Chondrocyte (in vitro differentiated cells): ENCODE measurements at places on chromosomes 6 and 20.

GRCh38 chr6:146544616-146545182, 1.1 kb downstream of the RAB32 start:
- H3K4me1 ChIP-seq: peaks cover 47% of the 10 kb centered on the region
- DNase-seq: no peak
- H3K36me3 ChIP-seq: peaks cover 4% of the 10 kb centered on the region
- peak overlapping the region; percentile 98 for H3K4me3 ChIP-seq
- peak overlapping the region; percentile 97 for H3K27ac ChIP-seq

DNA sequence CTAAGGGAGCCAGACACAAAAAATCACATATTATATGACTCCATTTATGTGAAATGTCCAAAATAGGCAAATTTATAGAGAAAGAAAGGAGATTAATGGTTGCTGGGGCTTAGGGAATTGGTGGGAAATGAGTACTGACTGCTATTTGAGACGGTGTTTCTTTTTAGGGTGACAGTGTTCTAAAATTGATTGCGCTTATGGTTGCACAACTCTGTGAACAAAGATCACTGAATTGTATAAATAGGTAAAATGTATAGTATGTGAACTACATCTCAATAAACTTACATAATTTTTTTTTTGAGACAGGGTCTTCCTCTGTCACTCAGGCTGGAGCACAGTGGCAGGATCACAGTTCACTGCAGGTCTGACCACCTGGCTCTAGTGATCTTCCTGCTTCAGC, 45.4 kb downstream of the REV3L start:
- H3K4me3 ChIP-seq: no peak overlapping the region
- H3K4me1 ChIP-seq: peaks cover 21% of the 10 kb centered on the region
- H3K27ac ChIP-seq: no peak overlapping the region
- peaks cover 7% of the 10 kb centered on the region for H3K36me3 ChIP-seq
- H3K27me3 ChIP-seq: no peaks in the 10 kb centered on the region

GRCh38 chr20:32333988-32334885, 23.9 kb upstream of the ASXL1 start:
- no peak overlapping the region for H3K4me3 ChIP-seq
- H3K4me1 ChIP-seq: peaks cover 32% of the 10 kb centered on the region
- H3K27ac ChIP-seq: peak overlapping the region; percentile 33
- H3K36me3 ChIP-seq: peaks cover 17% of the 10 kb centered on the region

DNA sequence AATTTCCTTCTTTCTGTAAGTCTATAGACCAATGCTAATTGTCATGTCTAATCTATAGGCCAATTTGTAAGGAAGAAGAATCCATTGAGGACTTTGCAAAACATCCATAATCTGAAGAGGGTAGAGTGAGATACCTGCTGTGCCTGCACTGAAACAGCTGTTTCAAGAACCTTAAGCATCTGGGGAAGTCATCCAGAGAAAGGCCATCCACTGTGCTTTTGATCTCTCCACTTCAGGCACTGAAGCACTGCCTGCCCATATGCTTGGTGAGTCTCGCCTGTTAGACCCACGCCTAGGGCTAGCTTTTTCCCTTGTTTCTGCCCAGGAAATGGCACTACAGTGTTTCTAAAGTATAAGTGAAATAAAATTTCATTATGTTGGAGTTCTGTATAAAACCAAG, 921.8 kb upstream of the EPHA7 start:
- H3K36me3 ChIP-seq: no peaks in the 10 kb centered on the region
- no peaks in the 10 kb centered on the region for H3K27me3 ChIP-seq

DNA sequence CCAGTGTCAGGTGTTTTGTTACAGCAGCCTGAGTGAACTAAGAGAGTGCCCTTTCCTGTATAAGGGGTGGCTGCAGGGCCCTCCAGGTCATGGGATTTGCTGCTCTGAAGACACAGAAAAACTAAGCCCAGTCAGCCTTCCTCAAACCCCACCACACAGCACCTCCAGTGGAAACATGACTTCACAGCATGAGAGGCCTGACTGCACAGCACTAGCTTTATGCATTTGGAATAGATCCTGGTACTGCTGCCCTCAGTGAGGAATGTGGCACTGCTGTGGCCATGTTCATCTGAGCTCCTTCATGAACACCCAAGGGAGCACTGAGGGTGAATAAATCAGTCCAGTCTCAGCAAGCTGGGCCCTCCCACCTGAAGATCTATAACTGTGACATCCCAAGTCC, 296.1 kb upstream of the FOXQ1 start:
- no peak overlapping the region for H3K4me3 ChIP-seq
- H3K36me3 ChIP-seq: peaks cover 3% of the 10 kb centered on the region
- DNase-seq: no peak
- H3K27ac ChIP-seq: no peak overlapping the region
- H3K4me1 ChIP-seq: no peaks in the 10 kb centered on the region
- peaks cover 29% of the 10 kb centered on the region for H3K27me3 ChIP-seq

GRCh38 chr6:91173186-91173585, 586.3 kb upstream of the MAP3K7 start:
- H3K4me3 ChIP-seq: no peak overlapping the region
- no peak overlapping the region for H3K27ac ChIP-seq
- peaks cover 16% of the 10 kb centered on the region for H3K4me1 ChIP-seq
- no peaks in the 10 kb centered on the region for H3K27me3 ChIP-seq
- H3K36me3 ChIP-seq: no peaks in the 10 kb centered on the region

DNA sequence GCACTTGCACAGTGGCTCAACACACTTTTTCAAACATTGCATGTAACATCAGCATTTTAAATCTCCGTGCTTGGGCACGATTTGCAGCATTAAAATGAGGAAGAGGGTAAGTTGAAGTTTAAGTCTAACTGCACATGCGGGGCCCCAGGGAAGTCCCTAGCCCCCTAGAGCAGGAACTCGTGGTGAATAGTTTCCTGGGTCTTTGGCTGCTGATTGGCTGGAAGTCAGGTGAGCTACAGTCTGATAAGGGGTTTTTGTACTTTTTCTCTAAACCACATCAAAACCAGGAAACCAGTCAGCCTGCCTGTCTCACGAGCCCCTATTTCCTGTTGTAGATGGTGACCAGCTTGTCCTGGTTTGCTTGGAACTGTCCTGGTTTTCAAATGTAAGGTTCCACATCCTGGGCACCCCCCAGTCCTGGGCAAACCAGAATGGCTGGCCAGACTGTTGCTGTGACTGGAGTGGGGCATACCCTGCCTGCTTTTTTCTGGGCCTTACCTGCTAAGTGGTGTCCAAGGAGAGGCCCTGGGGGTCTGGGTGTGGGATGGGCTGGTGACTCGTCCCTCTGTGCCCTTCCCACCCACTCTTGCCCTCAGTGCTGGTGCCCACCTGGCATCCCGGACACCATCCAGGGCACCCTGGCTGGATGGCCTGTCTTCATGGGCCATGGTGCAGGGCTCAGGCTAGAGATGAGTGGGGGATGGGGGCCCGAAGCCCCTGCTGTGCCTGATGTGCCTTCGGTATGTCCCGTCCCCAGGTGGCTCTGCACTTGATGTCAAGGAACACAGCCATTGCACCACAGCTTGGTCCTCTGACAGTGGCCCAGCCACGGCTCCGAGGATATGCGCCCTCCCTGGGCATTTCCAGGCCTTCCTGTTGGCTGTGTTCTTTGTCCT, 31.8 kb downstream of the SUN5 start:
- H3K4me1 ChIP-seq: no peaks in the 10 kb centered on the region
- no peak overlapping the region for H3K4me3 ChIP-seq
- H3K36me3 ChIP-seq: no peaks in the 10 kb centered on the region
- DNase-seq: peak; percentile 83
- H3K27me3 ChIP-seq: peaks cover under 1% of the 10 kb centered on the region
